ENCODE measurements at places on chromosomes 3 and 15.

GRCh38 chr15:60679256-60679655 is 200.3 kb upstream of the ICE2 start:
- no peak for DNase-seq

- no peak for DNase-seq
Measured at GRCh38 chr3:141051443-141052200, 475 bp downstream of the SPSB4 start.

DNA sequence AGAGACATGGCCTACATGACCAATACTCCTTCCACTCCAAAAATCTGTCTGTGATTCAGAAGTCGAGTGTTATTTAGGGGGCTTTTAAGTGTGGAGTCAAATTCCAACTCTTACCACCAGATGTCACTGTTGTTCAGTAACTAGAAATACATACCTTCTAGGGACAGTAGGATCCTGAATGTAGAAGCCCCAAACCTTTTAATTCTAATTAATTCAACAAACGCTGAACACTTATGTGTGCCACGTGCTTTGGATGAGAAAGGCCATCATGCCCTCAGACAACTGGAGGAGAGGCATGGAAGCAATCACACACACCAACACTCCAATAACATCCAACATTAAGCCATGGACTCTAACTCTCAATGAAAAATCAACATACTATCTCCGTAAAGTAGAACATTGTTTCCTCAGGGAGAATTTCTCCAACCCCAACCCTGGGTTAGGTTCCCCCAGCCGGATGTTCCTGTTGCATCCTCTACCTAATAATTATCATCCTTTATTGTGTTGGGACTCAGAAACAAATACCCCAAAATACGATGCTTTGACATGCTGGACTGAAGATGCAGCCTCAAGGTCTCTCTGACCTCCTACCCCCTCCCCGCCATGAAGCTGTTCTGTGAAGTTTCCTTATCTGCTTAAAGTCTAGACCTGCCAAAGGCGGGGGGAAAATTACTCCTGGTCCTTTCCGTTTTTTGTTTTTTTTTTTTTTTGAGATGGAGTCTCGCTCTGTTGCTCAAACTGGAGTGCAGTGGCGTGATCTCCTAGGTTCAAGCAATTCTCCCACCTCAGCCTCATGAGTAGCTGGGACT is 8.0 kb upstream of the CCDC13 start:
- DNase-seq, result peak; percentile 49

DNA sequence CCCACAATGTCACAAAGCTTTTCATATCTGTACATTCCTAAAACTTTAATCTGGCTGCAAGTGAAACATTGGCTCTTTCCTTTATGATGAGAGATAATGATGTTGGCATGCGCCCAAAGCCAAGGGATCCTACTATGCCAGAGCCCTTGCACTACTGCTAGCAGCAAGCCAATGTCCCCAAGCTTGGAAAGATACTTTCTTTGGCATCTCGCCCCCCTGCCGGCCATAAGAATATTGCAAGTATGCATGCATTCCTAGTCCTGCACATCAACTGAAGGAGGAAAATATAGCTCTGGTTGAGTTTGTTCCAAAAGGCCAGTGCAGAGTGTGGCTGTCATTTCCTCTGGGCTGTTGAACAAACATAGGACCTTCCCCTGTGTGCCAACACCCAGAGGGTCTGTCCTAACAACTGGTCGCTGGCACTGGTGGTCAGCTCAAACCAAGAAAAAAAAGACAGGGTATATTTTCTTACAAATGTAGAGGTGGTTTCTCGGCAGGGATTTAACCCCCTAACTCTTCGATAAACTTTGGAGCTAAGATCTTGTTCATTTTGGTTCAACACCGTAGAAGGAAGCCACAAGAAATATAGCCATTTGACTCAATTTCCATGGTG is 120.9 kb upstream of the ZBED2 start:
- no peak for DNase-seq

GRCh38 chr15:74960286-74960685 is 3.7 kb upstream of the RPP25 start:
- DNase-seq, result no peak

DNA sequence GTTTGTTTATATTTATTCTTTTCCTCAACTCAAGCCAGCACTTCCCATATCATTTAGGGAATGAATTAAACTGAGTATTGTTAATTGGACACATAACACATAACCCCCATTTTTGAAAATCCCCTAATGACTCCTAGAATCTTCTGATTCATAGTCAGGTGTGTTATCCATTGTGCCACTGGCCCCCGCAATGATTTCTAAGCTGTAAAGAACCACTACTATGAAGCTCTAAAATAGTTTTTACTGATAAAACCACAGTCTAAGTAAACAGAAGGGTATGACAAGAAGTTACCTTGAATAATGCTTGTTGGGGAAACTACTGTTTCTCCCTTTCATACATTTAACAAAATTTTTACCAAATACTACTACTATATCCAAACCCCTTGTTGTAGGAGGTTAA is 22.3 kb upstream of the SLC12A8 start:
- DNase-seq, result no peak

DNA sequence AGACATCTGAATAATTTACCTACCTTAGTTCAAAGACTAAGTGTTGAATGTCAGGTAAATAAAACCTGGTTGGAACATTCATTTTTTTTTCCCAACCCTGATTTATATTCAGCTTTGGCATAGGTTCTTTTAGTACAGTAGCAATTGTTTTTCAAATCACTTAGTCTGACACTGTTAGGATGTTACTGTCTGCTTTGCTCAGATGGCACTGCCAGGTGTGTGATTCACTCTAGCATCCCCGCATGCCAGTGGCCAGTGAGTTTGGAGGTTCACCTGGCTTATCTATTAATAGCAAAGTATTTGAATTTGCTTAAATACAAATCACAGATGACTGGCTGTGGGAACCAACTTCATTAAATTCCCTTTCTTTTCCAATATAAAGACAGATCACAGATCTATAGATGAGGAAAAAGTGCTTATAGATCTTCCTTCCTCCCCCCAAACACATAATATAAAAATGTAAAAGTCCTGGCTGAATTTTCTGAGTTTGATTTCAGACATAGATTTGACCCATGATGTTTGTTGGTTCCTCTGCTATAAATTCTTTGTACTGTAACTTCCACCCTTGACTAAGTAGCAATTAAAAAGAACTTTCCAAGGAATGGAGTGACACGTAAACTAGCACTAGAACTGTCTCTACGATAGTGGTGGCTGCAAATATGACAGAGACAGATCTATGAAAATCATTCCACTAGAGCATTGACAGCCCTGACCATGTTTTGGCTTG is 3.9 kb downstream of the THBS1 start:
- no peak for DNase-seq

- no peak for DNase-seq
Measured at GRCh38 chr3:16316396-16316795, 51.4 kb downstream of the OXNAD1 start.

GRCh38 chr3:6518709-6519345 is 342.1 kb upstream of the GRM7 start:
- DNase-seq, result no peak

DNA sequence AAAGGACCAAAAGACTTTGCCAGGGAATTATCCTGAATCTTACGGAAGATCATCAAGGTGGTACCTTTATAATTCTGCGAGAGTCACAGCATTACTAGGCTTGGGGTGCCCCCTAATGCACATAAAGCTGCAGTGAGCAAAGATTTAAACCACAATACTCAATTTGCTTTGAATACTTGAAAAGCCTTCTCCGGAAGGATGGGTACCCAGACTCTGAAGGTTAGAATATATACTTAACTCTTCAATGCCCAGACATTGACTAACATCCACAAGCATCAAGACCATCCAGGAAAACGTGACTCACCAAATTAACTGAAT is 117.8 kb upstream of the KCNH8 start:
- no peak for DNase-seq

Data from NCI-H748 treated with DMSO at 0.1 percent for 48 hours (cell line).